ENCODE measurements at places on chromosomes 4 and X.

- DNase-seq = no peak
Measured at GRCh38 chr4:168796362-168797106, 213.5 kb downstream of the CBR4 start.

- no peak for DNase-seq
Measured at GRCh38 chr4:38905652-38906385, 38.2 kb downstream of the FAM114A1 start.

DNA sequence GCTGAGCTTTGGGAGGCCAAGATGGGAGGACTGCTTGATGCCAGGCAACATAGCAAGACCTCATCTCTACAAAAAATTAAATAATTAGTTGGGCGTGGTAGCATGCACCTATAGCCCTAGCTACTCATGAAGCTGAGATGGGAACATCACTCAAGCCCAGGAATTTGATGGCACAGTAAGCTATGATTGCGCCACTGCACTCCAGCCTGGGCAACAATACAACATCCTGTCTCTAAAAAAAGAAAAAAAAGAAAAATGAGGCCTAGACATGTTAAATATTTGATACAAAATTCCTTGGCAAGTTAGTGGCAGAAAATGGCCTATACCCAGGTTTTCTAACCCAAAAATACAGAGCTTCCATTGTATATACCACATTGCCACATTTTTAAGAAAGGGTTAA lies 88.1 kb upstream of the MAB21L2 start:
- DNase-seq = no peak

DNA sequence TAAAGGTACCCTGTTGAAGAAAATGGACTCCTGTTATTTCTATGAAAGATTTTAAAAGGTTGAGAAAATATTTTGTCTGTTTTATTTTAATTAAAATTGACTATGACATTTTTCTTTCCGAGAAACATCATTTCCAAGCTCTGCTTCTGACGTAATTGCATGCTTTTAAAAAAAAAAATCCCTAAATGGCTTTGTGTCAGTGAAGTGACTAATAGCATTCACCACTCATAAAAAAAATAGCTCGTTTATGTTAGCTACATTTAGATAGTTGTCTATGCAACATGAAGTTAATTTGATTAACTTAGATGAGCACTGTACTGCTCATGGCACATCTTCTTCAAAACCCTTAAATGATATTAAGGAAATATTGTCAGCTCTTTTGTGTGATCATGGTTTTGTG lies 105.1 kb upstream of the KLHL13 start:
- DNase-seq = no peak

- DNase-seq = no peak
Measured at GRCh38 chrX:72045141-72045540, 86.6 kb downstream of the RTL5 start.

GRCh38 chr4:184792950-184793555 lies 32.7 kb downstream of the ACSL1 start:
- DNase-seq = no peak

GRCh38 chr4:1463088-1463926 lies 57.1 kb upstream of the NKX1-1 start:
- DNase-seq = no peak

All from cerebellum (tissue), 4 donors.